ENCODE measurements at places on chromosomes 2 and 18.

GRCh38 chr2:222722327-222722946, 51.0 kb downstream of the MOGAT1 start:
- DNase-seq, result no peak

GRCh38 chr2:239467281-239467955, 66.6 kb upstream of the HDAC4 start:
- no peak for DNase-seq

DNA sequence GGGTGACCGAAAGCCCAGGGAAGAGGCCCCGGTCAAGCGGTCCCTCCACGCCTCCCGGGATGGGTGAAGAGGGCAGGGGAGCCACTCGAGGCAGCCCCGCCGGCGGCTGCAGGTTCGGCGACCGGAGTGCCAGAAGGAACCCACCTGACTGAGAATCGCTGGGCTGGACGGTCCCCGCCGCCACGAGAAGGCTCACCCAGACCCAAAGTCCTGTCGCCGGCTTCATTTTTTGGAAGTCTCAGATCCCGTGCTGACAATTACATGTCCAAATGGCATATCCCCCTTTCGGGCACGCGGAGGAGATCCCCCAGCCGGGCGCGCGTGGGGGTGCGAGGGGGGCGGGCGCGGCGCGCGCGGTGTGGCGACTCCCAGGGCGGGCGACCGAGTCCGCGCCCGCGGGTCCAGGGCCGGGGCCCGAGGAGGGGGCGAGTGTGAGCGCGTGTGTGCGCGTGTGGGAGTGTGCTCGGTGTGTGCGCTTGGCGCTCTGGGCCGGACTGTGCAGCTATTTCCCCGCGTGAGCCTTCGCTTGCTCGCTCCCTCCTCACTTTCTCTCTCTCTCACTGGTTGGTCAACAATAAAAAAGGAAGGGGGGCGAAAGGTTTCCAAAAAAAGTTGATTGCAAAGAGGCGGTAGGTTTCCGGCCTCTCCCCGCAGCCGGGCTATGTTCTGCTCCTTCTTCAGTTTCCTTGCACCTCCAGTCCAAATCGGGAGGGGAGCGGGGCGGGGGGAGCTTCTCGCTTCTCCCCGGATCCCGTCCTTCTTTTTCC, at the start of gene ERBB4:
TSS of gene ERBB4 (minus strand) at position 498 of the 767 bp plus-strand sequence. CDS start at position 226, 272 bp downstream.
- DNase-seq, result no peak

GRCh38 chr2:46116553-46116991, 180.6 kb upstream of the EPAS1 start:
- DNase-seq, result no peak

DNA sequence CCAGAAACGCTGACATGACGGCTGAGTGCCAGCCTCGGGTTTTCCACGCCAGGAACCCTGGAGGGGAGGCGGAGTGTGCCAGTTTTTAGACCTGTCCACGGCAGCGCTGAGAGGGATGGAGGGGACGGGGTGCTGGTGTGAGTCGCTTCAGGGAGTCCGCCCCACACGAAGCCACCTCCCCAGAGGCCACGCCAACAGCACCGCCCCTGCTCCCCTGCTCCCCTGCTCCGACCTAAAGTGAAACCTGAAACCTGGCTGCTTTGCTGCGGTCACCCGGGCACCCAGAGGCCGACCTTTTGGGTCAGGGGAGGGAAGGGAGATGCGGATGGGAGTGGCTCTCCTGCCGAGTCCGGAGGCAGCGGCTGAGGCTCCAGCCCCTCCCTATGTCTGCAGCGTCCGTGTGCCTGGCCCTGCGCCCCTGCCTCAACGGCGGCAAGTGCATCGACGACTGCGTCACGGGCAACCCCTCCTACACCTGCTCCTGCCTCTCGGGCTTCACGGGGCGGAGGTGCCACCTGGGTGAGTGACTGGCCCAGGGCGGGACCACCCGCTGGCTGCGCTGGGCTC, 38.1 kb downstream of the SNED1 start:
- peak; percentile 24 for DNase-seq

- peak; percentile 27 for DNase-seq
Measured at GRCh38 chr2:25252291-25253152, 84.1 kb upstream of the POMC start.

DNA sequence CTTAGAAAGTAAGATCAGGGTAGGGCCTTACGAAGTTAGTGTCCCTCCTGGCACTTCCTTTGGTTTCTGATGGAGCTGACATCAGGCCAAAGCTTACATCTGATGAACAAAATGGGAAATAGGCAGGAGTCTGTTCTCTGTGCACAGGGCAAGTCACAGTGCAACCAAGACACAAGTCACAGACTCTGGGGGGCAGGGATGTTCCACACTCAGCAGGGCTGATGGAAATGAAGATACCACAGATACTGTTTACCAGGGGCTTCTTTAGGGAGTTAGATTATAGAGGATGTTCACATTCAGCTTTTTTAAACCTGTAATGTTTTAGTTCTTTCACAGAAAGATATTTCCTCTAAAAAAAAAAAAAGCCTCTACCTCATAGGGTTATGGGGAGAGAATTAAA, 106.2 kb upstream of the EPC2 start:
- no peak for DNase-seq

Measured in stimulated activated CD8-positive, alpha-beta memory T cell treated with anti-CD3 and anti-CD28 coated beads, Interleukin-7, amount 100 ng/mL, for 1 hour (primary cell).